Transverse colon (tissue), 4 donors: ENCODE measurements at places on chromosomes 11 and 22. TPM values are rescaled to one million over a fixed set of nuclear protein-coding genes. Genes with fewer than 3 reads are reported as not detected.

The FBLN1 gene
- total RNA-seq, result 84.8 TPM

The HOATZ gene
- total RNA-seq, result not detected

The NNMT gene
- total RNA-seq, result 385 TPM

The CHRNA10 gene
- 1.2 TPM for total RNA-seq

The MMP27 gene
- total RNA-seq, result not detected

The LRRC10B gene
- total RNA-seq, result 0.32 TPM

The SORL1 gene
- 119 TPM for total RNA-seq

The NAALADL1 gene
- total RNA-seq, result 13.8 TPM

The LYVE1 gene
- 8.2 TPM for total RNA-seq

The PNPLA3 gene
- total RNA-seq, result not detected

The ZNF70 gene
- 5.4 TPM for total RNA-seq

DNA sequence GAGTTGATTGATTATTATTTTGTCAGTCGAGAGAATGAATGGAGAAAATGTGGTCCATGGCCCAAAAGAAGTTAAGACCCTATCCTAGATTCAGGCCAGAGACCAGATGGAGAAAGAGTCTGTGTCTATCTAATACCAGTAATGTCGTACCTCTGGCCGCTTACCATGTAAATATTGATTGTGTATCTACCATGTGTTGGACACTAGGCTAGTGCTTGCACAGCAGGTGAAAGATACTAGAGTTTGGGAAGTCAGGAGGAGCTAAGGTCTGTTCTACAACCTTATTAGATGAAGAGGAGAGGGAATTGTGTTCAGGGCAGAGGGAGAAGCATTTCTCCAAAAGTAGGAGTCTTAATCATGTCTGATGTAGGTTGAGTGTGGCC, 31.8 kb downstream of the PIK3IP1 start:
- no peak for DNase-seq

- no peak for DNase-seq
Observed at GRCh38 chr11:78019808-78020207, 3.3 kb downstream of the KCTD14 start.

DNA sequence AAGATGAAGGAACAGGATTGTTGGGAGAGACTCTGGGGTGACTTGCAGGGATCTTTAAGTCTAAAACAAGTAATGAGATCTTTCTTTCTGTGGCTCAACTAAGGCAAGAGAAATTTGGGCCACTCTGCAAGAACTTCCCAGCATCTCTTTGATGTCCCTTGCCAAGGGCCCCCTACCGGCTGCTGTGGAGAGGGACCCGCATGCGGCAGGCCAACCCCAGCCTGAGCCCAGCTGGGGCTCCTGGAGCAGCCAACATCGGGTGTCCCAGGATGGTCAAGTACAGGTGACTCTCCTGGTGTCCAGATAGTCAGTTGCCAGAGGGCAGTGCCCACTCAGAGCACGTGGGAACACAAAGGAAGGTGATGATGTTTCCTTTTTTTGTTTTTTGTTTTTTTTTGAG, 363.2 kb downstream of the TBC1D22A start:
- no peak for DNase-seq

DNA sequence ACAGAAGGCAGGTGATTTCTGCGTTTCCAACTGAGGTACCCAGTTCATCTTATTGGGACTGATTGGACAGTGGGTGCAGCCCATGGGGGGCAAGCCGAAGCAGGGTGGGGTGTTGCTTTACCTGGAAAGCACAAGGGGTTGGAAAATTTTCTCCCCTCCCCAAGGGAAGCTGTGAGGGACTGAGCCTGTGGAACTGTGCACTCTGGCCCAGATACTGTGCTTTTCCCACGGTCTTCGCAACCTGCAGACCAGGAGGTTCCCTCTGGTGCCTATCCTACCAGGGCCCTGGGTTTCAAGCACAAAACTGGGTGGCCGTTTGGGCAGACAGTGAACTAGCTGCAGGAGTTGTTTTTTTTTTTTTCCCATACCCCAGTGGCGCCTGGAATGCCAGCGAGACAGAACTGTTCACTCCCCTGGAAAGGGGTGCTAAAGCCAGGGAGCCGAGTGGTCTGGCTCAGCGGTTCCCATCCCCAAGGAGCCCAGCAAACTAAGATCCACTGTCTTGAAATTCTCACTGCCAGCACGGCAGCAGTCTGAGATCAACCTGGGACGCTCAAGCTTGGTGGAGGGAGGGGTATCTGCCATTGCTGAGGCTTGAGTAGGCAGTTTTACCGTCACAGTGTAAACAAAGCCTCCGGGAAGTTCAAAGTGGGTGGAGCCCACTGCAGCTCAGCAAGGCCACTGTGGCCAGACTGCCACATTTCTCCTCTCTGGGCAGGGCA, 97.2 kb downstream of the JRKL start:
- DNase-seq, result peak; percentile 59

DNA sequence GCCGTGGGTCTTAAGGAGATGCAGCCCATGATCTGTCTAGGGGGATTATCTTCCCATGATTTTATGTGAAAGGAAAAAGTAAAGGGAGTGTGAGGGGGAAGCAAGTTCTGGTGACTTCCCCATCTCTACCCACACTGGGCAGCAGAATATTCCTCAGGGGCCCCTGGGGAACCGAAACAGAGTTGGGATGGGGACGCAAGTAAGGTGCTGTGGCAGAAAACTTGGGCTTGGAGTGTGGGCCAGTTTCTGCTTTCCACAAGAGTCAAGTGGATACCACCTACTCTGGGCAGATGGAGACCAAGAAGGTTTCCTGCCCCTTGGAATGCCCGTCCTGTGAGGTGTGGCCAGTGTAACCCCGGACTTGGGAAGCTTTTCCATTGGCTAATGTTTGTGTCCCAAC, 64.4 kb downstream of the SGSM3 start:
- no peak for DNase-seq

GRCh38 chr11:105000797-105001196, 22.2 kb downstream of the CASP5 start:
- peak; percentile 29 for DNase-seq

- no peak for DNase-seq
Observed at GRCh38 chr11:125431481-125431880, 64.6 kb downstream of the FEZ1 start.

GRCh38 chr11:64501500-64502427, 89.3 kb upstream of the SLC22A12 start:
- peak; percentile 79 for DNase-seq

DNA sequence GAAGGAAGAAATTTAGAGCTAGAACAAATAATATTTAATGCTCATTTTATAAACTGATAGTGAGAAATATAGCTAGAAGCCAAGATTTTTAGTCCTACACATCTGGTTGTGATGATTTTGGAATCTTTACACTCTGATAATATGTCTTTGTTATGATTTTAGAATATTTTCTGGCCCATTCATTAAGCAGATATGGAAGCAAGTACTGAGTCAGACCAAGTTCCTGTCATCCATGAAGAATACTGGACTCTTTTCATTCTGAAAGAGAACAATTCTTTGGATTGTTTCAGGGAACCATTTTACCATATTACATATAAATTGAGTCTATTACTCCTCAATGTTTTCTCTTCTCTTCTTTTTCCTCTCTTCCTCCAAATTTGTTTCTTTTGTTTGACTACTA, 227.4 kb downstream of the TMEM135 start:
- no peak for DNase-seq

DNA sequence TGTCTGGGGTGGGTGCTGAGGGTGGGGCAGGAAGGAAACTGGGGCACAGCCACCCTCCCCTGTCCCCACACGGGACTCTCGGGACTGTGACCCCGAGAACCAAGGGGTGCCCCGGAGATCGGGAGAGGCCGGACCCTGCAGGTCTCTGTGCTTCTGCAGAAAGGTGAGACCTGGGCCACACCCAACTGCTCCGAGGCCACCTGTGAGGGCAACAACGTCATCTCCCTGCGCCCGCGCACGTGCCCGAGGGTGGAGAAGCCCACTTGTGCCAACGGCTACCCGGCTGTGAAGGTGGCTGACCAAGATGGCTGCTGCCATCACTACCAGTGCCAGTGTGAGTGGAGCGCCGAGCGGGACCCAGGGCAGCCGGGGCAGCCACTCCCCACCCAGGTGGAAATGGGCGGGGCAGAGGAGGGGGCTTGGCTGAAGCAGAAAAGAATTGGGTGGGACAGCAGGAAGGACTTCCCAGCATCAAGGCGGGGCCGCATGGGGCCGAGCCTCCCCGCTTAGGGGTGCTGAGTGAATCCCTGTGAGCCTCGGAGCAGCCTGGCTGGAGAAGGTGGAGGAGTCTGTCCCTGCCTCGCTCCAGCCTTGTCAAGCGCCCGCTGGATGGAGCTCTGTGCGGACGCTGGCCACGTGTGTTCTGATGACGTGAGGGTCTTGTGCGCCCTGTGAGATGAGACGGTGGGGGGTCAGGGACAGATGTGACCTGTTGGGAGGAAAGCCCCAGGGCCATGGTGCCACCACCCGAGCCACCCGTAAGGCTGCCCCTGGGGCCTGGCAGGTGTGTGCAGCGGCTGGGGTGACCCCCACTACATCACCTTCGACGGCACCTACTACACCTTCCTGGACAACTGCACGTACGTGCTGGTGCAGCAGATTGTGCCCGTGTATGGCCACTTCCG, 29.3 kb upstream of the MUC5B start:
- DNase-seq, result peak; percentile 14

DNA sequence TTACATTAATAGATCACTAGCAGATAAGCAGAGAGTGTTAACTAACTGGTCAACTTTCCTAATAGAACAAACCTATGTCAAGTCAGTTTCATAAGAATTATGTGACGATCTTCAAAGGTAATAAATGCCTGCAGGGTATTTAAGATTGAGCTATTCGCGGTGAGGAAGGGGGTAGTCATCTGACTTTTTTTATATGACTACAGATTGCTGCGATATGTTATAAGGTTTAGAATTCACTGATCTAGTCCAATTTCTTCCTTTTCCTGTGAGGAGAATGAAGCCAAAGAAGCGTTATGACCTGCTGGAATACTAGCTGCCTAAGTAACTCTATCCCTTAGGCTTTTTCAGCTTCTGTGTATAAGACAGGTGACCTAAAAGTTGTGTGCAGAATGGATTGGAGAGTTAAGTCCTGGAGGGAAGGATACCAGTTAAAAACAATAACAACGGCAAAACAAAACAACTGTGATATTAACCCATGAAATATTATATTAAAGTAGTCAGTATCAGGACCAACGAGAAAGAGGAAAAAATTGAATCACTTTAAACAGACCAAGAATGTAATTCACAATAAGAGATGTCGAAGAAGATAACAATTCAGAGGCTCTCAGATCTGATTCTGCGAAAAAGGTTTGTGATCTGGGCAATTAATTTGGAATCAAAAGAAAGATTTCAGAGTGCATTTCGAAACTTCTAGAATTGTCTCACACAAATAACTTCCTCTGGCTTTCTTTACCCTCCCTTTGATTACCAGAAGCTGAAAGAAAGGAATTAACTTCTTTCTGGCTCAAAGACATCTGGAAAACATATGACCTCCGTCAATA, 630 bp downstream of the CASP4 start:
- no peak for DNase-seq

GRCh38 chr11:59766542-59767224, 11.5 kb downstream of the STX3 start:
- no peak for DNase-seq

- no peak for DNase-seq
Observed at GRCh38 chr11:80990885-80991284, 1550.1 kb upstream of the TENM4 start.

DNA sequence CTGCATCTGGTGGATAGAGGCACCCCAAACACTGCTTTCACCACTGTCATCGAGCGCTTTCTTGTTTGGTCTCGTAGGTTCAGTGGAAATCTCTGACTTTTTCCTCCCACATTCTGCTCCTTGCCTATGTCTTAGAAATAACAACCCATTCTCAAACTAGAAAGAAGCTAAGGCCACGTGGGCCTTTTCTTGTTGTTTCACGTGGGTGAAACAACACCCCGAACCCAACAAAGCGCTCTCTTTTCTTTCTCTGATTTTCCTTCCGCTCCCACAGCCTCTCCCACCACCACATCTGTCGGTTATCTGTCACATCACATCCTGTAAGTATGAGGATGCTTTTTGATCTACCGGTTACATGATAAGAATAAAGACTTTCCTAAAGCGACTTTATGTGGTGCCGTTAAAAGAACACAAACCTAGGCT, 77.1 kb downstream of the LINC01488 start:
- no peak for DNase-seq

DNA sequence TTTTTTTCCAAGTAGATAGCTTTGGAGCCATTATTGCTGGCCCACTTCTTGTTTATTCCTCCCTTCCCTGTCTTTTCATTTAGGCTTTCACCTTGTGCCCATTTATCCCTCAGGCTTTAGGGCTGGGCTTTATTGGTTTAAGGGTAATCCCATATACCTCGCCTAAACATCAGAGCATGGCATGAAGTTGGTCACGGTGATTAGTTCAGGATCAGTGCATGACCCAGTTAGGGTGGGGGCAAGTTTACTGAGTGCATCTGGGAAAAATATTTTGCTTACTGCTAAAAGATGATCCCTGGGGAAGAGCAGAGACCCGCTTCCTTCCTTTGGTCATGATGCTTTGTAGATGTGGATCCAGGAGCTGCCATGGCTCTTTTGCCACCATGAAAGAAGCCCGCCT, 153.3 kb upstream of the NECTIN1 start:
- no peak for DNase-seq

DNA sequence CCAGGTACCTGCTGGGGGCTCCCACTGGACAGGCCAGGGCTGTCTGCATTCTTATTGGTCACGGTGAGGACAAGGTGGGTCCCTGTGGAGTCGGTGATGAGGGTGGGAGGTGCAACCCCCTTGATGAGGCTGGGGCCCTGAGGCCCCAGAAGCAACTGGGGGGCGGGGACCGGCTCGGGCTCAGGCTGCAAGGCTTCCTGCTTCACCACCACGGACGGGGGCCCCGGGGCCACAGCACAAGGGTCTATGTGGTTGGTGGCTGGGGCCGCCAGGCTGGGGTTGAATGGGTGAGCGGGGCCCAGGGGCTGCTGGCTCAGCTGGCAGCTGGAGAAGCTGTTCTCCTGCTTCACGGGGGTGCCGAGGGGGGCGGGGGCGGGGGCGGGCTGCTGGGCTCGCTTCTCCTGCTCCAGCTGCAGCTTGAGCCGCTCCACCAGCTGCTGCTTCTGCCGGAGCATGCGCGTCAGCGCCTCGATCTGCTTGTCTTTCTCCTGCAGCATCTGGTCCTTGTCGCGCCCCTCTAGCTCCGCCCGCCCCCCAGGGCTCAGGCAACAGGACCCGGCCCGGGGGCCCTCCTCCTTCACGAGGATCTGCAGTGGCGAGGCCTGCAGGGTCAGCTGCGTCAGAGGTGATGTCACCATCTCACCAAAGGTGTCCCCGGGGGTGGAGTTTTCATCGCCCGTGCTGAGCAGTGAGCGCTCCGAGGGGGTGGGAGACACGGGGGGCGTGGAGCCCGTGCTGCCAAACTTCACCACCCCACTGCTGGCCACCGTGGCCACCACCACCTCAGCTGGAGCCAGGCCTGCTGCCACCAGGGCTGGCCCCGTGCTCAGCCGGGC, 48.2 kb downstream of the SGSM3 start:
- peak; percentile 32 for DNase-seq

DNA sequence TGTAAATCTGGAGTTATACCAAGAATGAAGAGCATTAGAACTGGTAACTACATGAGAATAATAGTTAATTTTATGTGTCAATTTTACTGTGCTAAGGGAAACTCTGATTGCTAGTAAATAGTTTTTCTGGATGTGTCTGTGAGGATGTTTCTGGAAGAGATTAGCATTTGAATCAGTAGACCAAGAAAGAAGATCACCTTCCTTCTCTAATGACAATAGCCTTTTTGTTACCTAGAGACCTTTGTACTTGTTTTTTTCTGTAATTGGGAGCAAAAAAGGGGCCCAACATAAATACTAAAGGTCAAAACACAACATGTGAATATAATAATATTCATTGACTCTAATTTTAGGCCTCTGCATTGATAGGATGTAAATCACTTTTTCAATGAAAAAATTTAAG, 100.6 kb downstream of the DLG2 start:
- DNase-seq, result no peak

- no peak for DNase-seq
Observed at GRCh38 chr11:100561323-100561722, 125.8 kb upstream of the ARHGAP42 start.

GRCh38 chr22:36870250-36870649, 9.4 kb downstream of the NCF4 start:
- DNase-seq, result no peak
